ENCODE measurements at places on chromosomes 2 and 18. TPM values are rescaled to one million over a fixed set of nuclear protein-coding genes. Genes with fewer than 3 reads are reported as not detected.

The BMP10 gene
- total RNA-seq: not detected

The MOB4 gene
- total RNA-seq: 21.0 TPM

The SCN7A gene
- not detected for total RNA-seq

The OLA1 gene
- 121 TPM for total RNA-seq

The LGALSL gene
- 11.0 TPM for total RNA-seq

The ARHGAP28 gene
- total RNA-seq: not detected

The FAM124B gene
- not detected for total RNA-seq

The INHBB gene
- total RNA-seq: 23.1 TPM

The KATNAL2 gene
- 2.3 TPM for total RNA-seq

The MALL gene
- 148 TPM for total RNA-seq

The EPB41L3 gene
- 0.02 TPM for total RNA-seq

The ADD2 gene
- 25.0 TPM for total RNA-seq

The CD28 gene
- not detected for total RNA-seq

The GAD1 gene
- 0.34 TPM for total RNA-seq

The ITGB1BP1 gene
- total RNA-seq: 170 TPM

The OR6B3 gene
- total RNA-seq: not detected

The HOXD1 gene
- 0.26 TPM for total RNA-seq

The ICOS gene
- total RNA-seq: not detected

The CASP10 gene
- total RNA-seq: 2.4 TPM

The ALK gene
- total RNA-seq: not detected

The UXS1 gene
- 47.3 TPM for total RNA-seq

The CELF4 gene
- not detected for total RNA-seq

The ALPP gene
- total RNA-seq: 18.1 TPM

The BMPR2 gene
- 12.5 TPM for total RNA-seq

The SH3RF3 gene
- total RNA-seq: 0.68 TPM

The FSHR gene
- not detected for total RNA-seq

The DTNA gene
- total RNA-seq: 0.35 TPM

The L3MBTL4 gene
- total RNA-seq: 0.05 TPM

The NYAP2 gene
- not detected for total RNA-seq

The RGPD4 gene
- total RNA-seq: not detected

The HOXD12 gene
- not detected for total RNA-seq
